Suprapubic skin (tissue), 4 donors: ENCODE measurements at places on chromosomes 11 and 22. TPM values are rescaled to one million over a fixed set of nuclear protein-coding genes. Genes with fewer than 3 reads are reported as not detected.
A peak's percentile ranks its signal among the peaks of the same experiment; 100 is the strongest.

GRCh38 chr11:45857961-45858474, 10.7 kb downstream of the CRY2 start:
- DNase-seq: peak; percentile 84

GRCh38 chr11:71117311-71117710, 135.1 kb downstream of the SHANK2 start:
- DNase-seq: no peak

DNA sequence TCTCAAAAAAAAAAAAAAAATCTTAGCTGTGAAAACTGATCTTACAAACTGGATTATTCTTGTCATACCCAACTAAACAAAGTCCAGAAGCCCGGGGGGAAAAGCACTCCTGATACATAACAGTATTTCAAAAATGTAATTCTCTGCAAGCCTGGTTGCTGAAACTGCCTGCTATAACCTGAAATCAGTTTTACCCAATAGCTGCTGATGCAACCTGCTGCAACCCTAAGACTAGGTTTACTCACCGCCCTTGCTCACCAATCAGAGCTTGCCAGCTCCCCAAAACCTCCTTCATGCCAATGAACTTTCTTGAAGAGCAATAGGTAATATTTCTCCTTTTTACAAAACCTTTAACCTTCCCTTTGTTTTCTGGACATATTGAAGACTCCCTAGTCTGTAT, 12.4 kb downstream of the FGF19 start:
- no peak for DNase-seq

The SMC1B gene
- 0.21 TPM for total RNA-seq

The KIRREL3 gene
- total RNA-seq: not detected

DNA sequence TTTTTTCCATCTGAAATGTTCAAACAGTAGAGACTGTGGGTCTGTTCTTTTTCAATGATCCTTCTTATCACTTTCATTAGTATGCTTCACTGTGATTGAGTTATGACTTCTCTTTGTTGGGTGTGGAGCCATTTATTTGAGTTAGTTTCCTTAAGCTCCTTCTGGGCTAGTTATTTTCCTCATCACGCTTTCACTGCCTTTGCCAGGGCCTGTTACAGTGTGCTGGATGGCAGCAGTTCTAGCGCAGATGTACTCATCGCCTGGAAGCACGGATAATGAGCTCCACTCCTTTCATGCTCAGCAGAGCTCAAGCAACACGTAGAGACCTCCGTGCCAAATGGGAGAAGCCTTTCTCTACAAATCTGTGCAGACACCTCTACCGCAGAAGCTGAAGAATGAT, 7.0 kb upstream of the ARHGAP42 start:
- no peak for DNase-seq

- no peak for DNase-seq
These were observed 11.0 kb upstream of the PTPN5 start for GRCh38 chr11:18802381-18803257.

DNA sequence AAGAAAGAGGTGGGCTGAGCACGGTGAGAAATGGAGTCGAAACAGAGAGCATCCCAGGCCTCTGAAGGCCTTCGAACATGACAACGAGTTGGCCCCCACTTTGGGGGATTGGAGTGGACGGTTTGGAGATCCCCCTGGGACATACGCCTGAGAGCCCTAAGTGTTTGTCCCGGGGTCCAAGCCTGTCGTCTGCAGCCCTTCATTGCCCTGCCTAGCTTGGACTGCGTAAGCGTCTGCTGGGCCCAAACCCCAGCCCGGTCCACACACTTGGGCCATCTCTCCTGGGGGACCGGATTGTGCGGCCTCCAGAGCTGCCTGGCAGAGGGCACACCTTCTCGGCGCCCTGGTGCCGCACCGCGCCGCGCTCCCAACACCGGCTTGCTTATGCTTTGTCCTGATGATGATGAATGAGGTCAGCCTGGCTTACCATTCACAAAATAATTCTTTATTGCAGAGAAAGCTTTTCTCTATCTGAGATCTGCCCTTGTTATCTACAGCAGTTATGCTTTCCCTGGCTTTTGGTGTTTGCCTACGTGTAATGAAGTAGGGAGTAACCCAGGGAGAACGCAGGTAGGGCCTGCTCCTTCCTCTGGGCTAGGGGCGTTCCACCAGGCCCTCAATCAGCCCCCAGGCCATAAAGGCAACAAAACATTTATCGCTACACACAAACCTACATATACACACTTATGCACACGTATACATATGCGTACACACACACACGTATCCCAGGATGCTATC, 85.9 kb upstream of the PPARA start:
- DNase-seq: peak; percentile 70

DNA sequence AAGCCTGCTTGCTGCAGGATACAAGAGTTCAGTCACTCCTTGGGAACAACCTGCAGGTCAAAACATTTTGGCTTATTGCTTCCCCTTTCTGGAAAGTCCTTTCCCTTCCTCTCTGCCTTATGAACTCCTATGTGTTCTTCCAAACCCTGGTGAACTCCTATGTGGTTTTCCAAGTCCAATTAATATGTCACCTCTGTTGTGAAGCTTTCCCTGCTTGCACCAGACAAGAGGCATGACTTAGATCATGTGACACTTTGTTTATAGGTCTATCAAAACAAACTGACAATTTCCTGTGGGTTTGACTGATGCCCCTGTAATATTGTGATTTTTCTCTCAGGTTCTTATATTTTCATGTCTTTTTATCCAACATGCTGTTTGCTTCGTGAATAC, 64.2 kb downstream of the ENDOD1 start:
- DNase-seq: no peak

The ARSA gene
- 51.3 TPM for total RNA-seq

DNA sequence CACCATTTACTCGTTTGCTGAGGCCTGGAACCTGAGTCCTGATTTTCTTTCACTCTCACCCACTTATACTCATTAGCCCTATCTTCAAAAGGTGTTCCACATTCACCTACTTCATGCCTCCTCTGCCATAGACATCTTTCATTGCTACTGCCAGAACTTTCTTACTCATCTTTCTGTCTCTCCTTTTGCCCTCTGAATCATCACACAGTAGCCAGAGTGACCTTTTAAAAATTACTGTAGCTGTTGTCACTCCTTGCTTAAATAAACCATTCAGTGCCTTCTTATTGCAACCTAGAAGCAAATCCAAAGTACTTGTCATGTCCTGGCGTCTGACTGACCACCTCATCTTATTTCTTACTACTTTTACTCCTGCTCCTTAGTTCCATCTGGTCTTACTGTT, 38.2 kb downstream of the ATXN10 start:
- DNase-seq: no peak

- DNase-seq: no peak
These were observed 2.0 kb downstream of the OVOL1 start for GRCh38 chr11:65788821-65789220.

DNA sequence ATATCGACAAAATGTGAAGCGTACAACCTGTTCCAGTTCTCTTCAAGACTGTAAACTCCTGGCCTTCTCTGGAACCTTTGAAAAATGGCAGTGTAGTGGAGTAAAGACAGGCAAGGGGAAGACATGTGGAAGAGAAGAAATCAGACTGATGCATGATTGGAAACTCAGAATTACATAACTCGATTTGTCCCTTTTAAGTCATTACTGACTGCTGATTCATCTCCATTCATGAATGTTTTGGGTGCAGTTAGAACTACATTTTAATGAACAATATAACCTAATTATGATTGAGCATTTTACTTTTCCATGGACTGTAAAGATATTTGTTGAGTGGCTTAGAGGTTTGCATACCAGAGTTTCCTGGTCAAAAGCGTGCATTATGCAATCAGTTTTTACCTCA, 32.9 kb downstream of the FAT3 start:
- no peak for DNase-seq

DNA sequence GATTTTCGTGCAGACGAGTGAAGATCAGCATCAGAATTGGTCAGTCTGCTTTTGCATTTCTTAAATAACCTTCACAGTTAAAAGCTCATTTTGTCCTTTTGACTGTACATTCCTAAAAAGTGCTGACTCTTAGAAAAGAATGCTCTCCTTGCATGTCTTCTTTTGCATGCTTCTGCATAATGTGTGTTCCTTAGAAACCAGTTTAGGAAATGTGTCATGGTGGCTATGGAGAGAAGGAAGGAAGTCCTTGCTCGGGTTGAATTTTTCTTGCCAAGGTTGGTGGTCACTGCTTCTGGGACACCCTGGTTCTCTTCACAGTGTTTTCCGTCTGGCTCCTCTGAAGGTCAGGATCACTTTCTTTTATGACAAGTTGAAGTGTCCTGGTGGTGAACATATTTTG, 6.8 kb downstream of the AP2A2 start:
- DNase-seq: no peak

- no peak for DNase-seq
These were observed 73.2 kb upstream of the TCF20 start for GRCh38 chr22:42343531-42344081.

DNA sequence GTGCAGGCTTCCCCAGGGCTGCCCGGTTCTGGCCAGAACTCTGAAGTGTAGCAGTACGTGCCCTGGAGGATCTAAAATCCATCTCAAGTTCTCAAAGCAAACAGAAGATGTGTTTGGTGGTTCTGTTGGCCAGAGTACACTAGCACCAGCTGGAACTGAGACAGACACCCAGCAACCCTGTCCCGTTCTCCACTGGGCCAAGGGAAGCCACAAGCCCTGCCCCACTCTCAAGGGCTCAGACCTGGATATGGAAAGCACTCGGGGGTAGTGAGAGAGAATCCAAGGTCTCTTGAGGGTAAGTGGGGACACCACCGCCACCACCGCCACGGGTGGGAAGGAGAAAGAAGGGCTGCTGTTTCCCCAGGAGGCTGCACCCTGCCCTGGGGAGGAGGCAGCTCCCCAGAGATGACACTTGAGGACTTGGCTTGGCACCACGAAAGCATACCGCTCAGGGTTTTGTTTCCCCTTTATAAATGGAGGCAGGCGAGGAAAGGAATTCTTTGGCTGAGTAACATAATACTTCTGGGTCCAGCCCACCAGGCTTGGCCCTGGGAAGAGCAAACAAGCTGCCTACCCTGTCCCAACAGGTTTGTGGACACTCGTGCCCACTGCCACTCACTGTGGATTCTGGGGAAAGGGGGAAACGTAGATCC, 56.1 kb upstream of the POU2AF1 start:
- no peak for DNase-seq

The CUL5 gene
- total RNA-seq: 38.7 TPM

The FAM180B gene
- 2.3 TPM for total RNA-seq

The TMEM86A gene
- total RNA-seq: 39.4 TPM

GRCh38 chr22:29985912-29986311, 94.4 kb upstream of the HORMAD2 start:
- no peak for DNase-seq

- DNase-seq: no peak
These were observed 86.9 kb downstream of the INSC start for GRCh38 chr11:15201586-15201985.

The CCDC15 gene
- 2.0 TPM for total RNA-seq

DNA sequence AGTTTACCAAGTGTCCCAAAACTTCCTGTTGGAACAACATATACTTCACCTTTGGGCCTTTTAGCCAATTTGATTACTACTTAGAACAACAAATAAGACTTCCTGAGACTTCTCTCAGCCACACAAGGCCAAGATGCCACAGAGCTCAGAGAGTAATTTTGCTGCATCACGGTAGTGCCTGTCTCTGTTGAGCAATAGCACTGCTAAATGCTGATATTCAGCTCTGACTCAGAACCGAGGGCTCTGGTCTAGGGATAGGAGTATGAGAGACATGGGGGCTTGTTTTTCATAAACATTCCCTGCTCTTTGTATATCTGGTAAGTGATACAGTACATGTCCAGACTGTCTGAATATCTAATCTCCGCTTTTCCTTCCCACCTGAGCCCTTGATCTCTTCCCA, 260.4 kb upstream of the ARHGAP20 start:
- DNase-seq: no peak
